C1 segment of cervical spinal cord (tissue), 14 donors: ENCODE measurements at places on chromosomes 12 and 14.

DNA sequence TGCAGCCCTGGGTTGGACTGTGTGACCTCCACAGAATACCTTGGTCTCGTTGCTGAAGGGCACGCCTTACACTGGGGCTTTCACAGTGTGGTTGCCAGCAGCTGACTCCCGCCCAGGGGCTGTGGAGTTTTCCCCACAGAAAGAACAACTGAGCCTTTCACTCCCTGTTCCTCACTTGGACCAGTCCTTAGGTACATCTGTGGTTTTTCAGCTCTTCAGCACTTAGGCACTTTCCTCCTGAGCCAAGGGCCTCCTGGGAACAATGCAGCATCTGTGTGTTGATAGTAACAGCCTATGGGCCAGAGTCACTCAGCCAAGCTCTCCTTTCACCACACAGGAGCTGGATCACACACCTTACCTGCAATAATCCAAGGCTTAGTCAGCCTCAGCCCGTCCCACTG is 25.0 kb downstream of the ERP27 start:
- no peak for DNase-seq

DNA sequence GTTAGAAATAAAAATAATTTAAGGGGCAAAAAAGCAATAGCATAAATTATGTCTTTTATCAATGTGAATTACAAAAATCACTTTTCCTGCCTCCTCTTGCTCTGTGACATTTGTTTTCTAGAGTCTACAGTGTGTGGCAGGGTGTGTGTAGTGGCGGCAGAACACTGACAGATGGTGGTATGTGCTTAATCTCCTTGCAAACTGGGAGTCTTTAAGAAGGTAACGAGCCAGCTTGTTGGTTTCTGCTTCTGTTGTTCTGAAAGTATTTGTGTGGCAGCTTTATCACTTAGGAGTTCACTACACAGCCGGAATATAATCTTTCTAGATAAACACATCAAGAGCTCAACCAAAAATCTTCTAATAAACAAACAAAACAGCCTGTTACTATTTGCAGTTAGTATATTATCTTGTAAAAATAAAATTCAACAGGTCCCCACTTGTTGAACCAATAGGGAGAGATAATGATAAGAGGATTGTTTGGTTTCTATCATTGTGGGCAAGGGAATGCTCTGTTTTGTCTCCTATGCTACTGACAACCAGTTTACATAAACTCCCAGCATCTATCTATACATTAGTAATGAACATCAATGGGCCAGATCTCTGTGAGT is 13.0 kb downstream of the CDKL1 start:
- DNase-seq: no peak

- DNase-seq: no peak
Measured at GRCh38 chr12:91127751-91128150, 16.5 kb upstream of the LUM start.

- DNase-seq: no peak
Measured at GRCh38 chr14:89833120-89833532, 121.4 kb downstream of the EFCAB11 start.

GRCh38 chr12:127559349-127560040 is 707.5 kb upstream of the TMEM132C start:
- no peak for DNase-seq

DNA sequence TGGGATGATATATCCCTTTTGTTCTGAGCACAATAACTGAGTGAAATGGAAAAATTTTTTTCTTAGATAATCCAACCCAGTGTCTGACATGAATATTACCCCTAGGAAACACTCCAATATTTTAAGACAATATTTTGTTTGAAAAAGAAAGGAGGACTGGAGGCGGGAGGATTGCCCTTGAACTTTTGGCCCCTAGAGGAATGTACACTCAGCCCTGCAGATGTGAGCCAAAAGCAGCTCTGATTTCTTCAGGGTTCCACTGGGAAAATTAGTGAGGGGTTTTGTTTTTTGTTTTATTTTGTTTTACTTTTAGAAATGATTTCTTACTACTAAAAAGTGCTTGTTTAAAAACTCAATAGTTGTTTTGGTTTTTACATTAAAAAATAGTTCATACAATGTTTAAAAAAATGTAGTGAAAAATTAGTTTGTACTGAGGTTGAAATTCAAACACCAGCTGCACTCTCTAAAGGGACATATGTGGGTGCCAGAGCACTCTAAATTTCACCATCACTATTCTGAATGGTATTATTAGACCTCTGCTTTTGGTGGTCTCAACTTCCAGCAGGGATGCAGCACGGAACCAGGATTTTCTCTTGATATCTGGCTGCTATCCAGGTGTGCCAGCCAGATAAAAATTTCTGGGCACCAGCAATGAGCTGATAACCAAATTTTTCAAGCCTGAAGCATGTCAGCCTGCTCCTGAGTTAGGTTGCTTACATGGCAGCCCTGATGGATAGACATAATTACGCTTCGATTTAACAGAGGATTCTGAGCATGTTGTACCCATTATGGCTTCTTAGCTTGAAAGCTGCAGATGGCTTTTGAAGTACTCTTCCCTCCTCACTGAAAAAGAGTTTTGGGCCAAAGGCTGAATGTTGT is 141.9 kb downstream of the ANO6 start:
- no peak for DNase-seq

DNA sequence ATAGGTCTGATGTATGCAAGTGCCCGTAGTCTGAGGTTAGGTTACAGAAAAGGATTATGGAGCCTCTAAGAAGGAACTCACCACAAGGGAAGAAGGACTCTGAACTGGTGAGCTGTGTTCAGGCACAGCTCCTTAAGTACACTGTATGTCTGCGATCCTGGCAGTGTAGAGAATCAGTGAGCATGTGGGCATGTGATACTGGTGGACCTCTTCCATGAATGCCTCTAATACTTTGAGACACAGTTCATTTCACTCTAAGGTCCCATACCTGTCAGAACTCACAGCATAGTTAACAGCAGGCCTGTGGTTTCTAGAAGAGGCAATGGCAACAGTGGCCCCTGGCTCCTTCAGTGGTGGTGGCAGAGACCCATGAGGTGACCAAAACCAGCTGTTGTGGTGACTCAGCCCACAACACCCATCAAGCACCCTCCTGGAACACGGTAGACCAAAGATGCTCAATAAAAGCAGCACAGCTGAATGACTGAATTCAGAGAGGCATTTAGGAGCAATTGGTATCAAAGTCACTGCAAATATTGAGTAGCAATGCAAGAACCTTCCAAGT is 6.9 kb upstream of the OR6J1 start:
- no peak for DNase-seq

GRCh38 chr14:77970646-77971045 is 170.7 kb downstream of the ADCK1 start:
- DNase-seq: no peak
